Left renal cortex interstitium (tissue), 4 donors: ENCODE measurements at places on chromosomes 5 and 9.

GRCh38 chr5:150595466-150596031, 44.9 kb upstream of the SYNPO start:
- DNase-seq: no peak

GRCh38 chr9:100106616-100107015, 7.6 kb downstream of the INVS start:
- DNase-seq: no peak

- DNase-seq: no peak
These were observed 43.5 kb upstream of the PCAT7 start for GRCh38 chr9:94511134-94511954.

- DNase-seq: no peak
These were observed 33.1 kb downstream of the RANBP6 start for GRCh38 chr9:5982317-5982716.

- DNase-seq: peak; percentile 78
These were observed 41.1 kb downstream of the GALNT12 start for GRCh38 chr9:98848450-98849149.

DNA sequence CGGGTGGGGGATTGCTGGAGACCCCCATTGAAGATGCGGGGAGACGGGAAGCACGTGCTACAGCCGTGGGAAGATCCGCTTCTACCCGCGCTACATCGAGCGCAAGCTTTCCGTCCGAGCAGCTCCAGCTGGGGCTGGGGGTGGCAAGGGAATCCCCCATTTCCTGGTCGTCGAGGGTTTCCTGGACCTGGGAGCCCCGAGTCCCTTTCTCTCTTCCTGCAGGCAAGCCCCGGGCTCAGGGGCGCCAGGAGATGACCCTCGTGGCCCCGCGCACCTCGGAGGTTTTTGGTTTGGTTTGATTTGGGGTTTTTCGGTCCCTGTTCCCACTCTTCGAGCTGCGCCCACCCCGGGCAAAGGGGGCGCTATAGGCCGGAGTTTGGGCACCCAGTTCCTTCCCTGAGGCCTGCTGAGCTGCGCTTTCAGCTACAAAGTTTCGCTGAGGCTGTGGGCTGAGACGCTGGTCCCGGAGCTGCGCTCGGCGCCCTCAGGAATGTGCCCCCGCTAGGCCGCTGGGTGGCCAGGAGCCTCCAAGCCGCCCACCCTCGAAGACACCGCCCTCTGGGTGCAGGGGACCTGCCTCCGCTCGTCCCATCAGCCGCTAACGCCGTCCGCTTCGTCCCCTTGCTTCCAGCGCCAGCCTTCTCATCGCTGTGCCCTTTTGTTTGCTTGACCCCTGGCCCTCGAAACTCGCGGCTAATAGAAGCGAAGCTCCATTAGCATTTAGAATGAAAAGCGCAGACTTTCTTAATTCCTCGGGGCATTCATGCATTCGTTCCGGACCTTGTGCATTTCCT, 2.9 kb downstream of the NR4A3 start:
- no peak for DNase-seq

- DNase-seq: no peak
These were observed 324.4 kb upstream of the ADAMTSL1 start for GRCh38 chr9:18149471-18150011.

DNA sequence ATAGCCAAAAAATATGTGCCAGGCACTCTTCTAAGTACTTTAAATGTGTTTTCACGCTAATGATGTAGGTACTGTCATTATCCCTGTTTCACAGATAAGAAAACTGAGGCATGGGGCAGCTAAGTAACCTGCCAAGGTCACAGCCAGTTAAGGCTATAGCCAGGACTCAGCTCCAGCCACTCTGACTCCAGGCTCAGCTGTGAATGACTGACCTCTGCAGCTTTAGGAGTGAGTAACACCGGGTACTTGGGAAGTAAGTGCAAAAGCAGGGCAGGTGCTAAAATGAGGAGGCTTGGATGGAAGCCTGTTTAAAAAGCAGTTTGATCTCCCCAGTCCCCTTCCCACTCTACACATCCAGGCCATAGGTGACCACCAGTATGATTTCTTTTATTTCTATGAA, 10.6 kb upstream of the SHC3 start:
- DNase-seq: no peak

DNA sequence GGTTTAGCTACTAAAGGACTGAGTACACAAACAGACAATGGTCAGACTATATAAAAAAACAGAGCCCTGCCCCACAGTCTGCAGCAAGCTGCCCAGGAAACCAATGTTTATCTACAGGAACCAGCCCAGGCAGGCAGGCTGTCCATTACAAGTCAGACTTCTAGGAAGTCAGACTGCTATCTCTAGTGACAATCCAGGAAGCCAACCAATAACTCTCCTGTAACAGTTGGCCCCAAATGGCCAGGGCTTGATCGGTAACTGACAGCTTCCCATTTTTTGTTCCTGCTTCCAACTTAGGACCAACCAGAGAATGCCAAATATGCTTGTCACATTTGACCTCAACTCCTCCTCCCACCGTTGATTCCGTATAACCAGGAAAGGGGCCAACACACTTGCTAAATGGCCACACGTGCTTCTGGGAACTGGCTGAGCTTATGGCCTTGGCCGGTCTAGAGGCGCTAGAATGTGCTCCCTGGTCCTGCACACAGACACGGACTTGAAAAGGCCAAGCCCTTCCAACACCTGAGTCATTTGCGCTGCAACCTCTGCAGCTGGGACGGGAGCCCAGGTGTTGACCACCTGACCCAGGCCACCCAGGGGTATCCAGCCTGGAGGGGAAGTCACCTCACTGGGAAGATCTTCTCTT, 79.6 kb upstream of the CDK20 start:
- DNase-seq: no peak

GRCh38 chr9:77943057-77943456, 88.6 kb downstream of the GNAQ start:
- no peak for DNase-seq

GRCh38 chr9:124040186-124040931, 28.8 kb downstream of the LHX2 start:
- no peak for DNase-seq

DNA sequence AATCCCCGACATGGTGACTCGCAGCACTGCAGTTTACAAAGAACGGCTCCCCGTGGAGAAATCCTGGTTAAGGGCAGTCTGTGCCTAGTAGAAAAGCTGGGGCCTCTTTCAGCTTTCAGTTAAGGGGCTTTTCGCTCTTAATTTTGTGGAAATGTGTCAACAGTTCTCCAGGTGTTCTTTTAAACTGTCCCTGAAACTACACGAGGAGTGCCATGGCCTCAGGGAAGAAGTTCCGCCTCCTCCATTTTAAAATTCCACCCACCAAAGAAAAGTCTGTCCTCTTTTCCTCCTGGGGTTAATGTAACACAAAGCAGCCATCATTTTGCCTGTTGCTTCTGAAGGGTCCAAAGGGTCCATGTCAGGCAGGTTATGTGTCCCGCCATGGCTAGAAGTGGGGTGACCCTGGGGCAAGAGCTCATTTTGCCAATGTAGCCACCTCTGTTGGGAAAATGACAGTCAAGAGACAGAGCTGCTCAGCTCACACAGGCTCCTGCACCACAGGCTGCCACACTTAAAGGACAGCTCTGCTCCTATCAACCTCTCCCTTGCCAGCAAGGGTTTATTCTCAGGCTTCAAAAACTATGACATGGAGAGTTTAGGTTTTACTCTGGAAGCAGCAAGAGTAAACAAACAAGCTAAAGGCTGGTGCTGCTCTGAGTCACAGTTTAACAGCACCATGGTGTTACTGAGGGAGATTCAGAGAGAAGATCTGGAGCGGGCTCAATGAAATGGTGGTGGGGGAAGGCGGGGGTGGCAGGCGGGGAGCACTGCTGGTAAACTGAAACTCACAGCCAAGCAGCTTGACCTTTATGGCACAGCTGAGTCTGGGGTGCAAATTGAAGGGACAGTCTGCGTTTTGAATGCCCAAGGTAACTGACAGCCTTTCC, 3.2 kb downstream of the WHRN start:
- no peak for DNase-seq

- DNase-seq: no peak
These were observed 3.9 kb downstream of the QRFP start for GRCh38 chr9:130892477-130893304.

GRCh38 chr5:9207817-9208418, 338.0 kb downstream of the SEMA5A start:
- peak; percentile 14 for DNase-seq

- no peak for DNase-seq
These were observed 566.0 kb downstream of the CAAP1 start for GRCh38 chr9:26326563-26326962.

GRCh38 chr5:35158622-35159369, 71.5 kb downstream of the PRLR start:
- DNase-seq: no peak

GRCh38 chr5:22594491-22594890, 258.7 kb downstream of the CDH12 start:
- DNase-seq: no peak

DNA sequence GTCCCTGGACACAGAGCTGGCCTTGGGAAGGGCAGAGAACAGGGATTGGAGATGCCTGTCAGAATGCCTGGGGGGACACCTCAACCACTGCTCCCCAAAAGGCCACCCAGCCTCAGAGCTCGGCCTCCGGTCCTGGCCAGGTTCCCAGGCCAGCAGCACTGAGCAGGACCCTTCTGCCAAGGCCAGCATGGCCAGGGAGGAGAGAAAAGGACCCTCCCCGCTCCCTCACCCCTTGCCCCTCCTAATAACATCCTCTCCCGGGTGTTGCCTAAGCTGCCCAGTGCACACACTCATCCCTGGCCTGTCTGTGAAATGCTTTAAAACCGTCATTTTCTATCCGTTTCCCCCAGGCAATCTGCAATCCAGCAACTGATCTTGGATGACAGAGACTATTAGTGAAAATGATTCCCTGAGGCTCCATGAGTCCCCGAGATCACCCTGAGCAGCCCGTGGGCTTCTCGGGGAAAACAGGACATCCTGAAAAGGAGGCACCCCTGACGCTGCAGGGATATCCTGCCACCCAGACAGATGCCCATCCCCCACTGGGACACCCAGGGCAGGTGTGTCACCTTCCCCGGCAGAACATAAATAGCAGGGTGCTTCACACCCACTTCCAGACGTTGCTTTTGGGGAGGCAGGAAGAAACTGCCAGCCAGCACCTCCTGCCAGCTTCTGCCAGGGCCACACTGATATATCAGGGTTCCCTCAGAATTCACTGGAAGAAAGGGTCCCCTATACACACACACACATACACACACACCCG, 75.3 kb downstream of the ADAMTS2 start:
- DNase-seq: no peak

DNA sequence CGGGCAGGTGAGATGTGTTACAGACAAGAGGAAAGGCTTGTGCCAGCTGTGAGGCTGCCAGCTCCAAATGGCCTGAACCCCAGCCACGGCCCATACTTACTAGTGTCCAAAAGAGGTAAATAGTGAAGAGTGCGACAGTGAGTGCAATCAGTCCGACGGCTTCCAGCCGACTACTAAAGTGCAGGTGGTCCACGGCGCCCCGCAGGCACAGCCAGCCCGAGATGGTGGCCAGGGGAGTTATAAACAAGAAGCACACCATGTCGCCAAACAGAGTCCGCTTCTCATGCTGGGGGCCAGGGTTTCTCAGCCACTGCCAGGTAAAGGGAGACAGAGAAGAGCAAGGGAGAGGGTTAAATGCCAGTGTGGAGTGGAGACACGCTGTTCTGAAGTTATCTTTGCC, 101.1 kb downstream of the LMNB1 start:
- no peak for DNase-seq

GRCh38 chr9:93447655-93448054, 3.8 kb upstream of the FAM120A start:
- DNase-seq: no peak

- no peak for DNase-seq
These were observed 68.4 kb upstream of the SLC1A1 start for GRCh38 chr9:4421847-4422246.

DNA sequence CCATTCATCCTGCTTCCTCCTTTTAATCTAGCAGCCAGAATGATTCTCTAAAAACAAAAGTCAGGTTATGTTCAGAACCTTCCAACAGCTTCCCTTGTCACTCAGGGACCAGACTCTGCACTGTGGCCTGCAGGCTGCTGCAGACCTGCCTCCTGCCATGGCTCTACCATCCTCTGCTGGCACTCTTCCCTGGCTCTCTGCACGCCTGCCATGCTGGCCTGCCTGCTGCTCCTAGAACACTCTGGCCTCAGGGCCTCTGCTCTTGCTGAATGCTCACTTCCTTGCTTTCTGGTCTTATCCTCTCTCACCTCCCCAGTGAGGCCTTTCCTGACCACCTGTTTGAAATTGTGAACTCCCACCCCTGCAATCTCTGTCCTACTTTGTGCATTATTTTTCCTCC, 149.4 kb downstream of the CD180 start:
- no peak for DNase-seq

GRCh38 chr5:3033033-3033755, 281.7 kb upstream of the IRX2 start:
- DNase-seq: no peak

DNA sequence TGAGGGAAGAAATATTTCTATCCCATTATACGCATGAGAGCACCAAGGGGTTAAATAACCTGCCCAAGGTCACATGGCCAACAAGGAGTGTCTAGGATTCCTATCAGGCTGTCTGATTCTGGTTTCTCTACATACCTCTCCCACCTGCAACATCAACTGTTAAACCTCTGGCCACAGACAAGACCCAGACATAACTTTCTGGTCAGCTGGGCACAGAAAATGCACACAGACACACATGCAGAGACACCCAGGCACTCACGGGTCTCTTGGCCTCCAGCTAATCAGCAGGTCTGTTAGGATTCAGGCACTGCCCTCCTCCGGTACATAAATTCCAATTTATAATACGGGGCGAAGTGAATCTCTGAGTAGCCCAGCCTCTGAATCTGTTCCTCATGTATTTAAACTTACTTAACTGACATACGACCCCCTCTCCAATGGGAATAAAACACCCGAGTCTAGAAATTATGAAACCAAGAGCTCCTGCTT, 1.5 kb downstream of the SEPTIN8 start:
- DNase-seq: no peak

- DNase-seq: no peak
These were observed 295.4 kb upstream of the HAPLN1 start for GRCh38 chr5:84016085-84016484.

- DNase-seq: no peak
These were observed 46.1 kb upstream of the CHSY3 start for GRCh38 chr5:129858131-129858675.
